GM10248 (cell line): ENCODE measurements at places on chromosomes 1 and 21.

DNA sequence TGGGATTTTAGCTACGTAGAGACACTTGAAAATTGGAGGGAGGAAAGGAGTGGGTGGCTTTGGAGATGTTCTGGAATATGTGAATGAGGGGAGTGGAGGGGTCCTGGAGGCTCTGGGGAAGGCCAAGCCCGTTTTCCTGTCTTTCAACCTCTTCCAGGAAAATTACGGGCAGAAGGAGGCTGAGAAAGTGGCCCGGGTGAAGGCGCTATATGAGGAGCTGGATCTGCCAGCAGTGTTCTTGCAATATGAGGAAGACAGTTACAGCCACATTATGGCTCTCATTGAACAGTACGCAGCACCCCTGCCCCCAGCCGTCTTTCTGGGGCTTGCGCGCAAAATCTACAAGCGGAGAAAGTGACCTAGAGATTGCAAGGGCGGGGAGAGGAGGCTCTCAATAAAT, 442 bp upstream of the RUSC1 start:
- no peak for DNase-seq

- DNase-seq, result no peak
Measured at GRCh38 chr21:34296878-34297277, 66.9 kb upstream of the KCNE2 start.

DNA sequence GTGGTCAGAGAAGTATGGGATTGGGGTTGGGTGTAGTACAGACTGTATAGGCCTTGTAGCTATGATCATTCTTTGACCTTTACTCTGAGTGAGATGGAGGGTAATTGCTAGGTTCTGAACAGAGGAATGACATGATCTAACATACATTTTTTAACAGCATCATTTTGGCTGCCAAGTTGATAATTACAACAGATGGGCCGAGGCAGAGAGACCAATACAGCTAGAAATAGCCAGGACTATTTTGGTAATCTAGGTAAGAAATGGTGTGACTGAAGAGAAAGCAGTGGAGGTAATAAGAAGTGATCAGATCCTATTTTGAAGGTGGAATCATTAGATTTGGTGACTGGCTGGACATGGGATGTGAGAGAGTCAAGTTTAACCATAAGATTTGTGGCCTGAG, 43.5 kb downstream of the RPAP2 start:
- DNase-seq, result no peak

- peak; percentile 8 for DNase-seq
Measured at GRCh38 chr1:231337043-231337471, 595 bp downstream of the EXOC8 start.
